Pulmonary artery endothelial cell (primary cell): ENCODE measurements at places on chromosomes 4 and X. TPM values are rescaled to one million over a fixed set of nuclear protein-coding genes. Genes with fewer than 3 reads are reported as not detected.
A peak's percentile ranks its signal among the peaks of the same experiment; 100 is the strongest.

DNA sequence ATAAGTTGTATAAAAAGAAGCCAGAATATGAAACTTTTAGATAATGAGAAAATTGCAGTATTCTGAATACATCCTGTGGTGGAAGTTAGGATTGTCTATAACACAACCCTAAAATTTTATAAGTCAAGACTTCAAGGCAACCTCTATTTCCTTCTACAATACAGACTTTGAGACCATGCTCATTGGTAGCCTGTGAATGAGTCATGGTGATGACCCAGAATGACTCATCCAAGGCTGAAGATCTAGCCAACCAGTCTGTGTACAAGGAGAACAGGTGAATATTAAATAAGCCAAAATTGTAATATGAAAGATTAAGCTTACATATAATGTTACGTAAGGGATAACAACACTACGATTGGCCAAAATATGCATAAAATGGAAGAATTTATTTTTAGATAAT, 475.9 kb upstream of the GALNT7 start:
- no peak for DNase-seq

DNA sequence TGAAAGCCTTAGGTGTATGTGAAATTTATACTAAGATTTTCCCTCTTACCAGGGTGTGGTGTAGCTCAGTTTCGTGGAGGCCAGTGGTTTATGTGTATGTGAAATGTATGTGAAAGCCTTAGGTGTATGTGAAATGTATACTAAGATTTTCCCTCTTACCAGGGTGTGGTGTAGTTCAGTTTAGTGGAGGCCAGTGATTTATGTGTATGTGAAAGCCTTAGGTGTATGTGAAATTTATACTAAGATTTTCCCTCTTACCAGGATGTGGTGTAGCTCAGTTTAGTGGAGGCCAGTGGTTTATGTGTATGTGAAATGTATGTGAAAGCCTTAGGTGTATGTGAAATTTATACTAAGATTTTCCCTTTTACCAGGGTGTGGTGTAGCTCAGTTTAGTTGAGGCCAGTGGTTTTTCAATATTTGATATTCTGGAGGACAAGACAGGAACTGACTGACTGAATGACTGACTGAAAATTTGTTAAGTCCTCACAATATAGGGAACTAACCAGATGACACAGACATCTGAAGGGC, 143.7 kb downstream of the NEXMIF start:
- DNase-seq = no peak

DNA sequence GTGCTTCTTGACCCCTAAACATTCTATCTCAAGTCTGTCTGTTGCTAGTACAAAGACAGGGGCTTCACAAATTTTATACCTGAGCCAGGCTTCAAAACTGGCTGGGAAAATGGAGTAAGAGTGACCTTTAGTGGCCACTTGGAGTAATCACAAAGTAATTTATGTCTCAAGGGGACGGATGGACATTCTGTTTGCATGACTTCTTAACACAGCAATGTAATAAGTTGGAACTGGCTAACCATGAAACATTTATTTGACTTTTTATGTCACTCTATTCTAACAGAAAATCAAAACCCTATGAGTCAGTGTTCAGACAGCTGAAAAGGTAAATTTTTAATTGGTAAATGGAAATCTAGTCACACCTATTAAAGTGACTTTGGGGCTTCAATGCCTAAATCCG, 600.6 kb downstream of the ANKRD50 start:
- peak; percentile 68 for DNase-seq

GRCh38 chr4:41142376-41143310, 71.7 kb downstream of the APBB2 start:
- no peak for DNase-seq

Gene SLC2A9
- 0.92 and 1.1 TPM in 2 replicates for total RNA-seq

Gene HTN3
- total RNA-seq = not detected in 2 replicates

Gene ZXDA
- total RNA-seq = 8.5 and 11.8 TPM in 2 replicates

Gene RPS3A
- total RNA-seq = 1,655 and 2,296 TPM in 2 replicates
